AG08395 (cell line): ENCODE measurements at places on chromosomes 2 and 18.

GRCh38 chr2:46032161-46032813, 264.9 kb upstream of the EPAS1 start:
- DNase-seq: peak; percentile 61

DNA sequence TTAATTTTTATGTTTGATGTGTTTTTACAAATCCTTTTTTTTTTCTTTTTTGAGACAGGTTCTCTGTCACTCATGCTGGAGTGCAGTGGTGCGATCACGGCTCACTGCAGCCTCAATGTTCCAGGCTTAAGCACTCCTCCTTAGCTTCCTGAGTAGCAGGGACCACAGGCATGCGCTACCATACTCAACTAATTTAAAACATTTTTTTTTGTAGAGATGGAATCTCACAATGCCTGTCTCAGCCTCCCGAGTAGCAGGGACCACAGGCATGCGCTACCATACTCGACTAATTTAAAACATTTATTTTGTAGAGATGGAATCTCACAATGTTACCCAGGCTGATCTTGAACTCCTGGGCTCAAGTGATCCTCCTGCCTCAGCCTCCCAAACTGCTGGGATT, 3.2 kb downstream of the NOTO start:
- no peak for DNase-seq

- DNase-seq: no peak
Measured at GRCh38 chr2:240142256-240142775, 1.9 kb upstream of the OTOS start.

DNA sequence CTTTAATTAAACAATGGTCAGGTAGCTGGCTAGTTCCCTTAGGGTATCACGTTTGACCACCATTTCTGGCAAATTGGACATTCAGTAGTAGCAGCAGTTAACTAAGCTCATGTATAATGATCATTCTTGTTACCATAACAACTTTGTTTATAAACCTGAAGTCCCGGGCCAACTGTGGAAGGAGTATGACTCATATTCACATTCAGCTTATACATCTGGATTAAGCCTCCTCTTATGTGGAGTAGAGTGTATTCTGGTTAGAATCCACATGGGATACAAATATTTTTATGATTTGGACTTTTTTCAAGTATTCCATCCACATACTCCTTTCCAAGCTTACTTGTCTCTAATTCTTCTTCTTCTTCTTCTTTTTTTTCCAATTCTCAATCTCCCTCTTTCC, 70.3 kb upstream of the ZSWIM2 start:
- DNase-seq: peak; percentile 41

- DNase-seq: no peak
Measured at GRCh38 chr2:85156153-85156552, 23.0 kb downstream of the TCF7L1 start.

- no peak for DNase-seq
Measured at GRCh38 chr2:84281510-84281909, 177.6 kb downstream of the SUCLG1 start.

GRCh38 chr2:100125626-100126025, 16.8 kb downstream of the AFF3 start:
- no peak for DNase-seq

GRCh38 chr2:221726894-221727513, 154.9 kb upstream of the EPHA4 start:
- DNase-seq: no peak

- peak; percentile 51 for DNase-seq
Measured at GRCh38 chr2:238791354-238791753, 56.5 kb upstream of the TWIST2 start.

DNA sequence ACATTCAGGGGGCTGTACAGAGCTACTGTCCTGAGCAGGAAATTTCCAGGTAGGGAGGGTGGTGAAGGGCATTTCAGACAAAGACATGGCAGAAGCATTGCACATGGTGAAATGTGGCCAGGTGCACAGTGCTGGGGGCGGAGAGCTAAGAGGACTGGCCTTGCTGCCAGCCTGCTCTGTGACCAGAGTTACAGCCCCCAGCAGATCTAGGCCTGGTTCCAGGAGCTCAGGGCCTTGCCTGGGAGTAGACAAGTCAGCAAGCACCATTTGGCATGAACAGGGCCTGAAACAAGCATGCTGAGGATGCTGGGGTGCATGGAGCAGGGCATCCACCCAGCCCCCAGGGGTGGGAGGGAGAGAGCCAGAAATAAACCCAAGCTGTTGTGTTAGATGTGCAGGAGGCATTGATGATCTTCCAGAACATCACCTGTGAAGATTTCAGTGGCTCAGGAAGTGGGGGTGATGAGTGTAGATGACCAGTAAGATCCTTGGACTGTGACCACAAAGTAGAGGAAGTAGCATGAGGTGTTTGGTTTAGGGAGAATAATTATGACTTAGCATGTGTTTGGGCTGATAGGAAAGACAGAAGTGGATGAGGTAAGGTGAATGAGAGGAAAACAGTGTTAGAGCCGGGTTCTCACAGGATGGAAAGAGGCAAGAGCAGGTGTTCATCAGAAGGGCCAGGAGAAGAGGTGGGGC, 61.1 kb downstream of the COA5 start:
- no peak for DNase-seq

GRCh38 chr2:126668254-126668653, 12.3 kb downstream of the GYPC start:
- no peak for DNase-seq

DNA sequence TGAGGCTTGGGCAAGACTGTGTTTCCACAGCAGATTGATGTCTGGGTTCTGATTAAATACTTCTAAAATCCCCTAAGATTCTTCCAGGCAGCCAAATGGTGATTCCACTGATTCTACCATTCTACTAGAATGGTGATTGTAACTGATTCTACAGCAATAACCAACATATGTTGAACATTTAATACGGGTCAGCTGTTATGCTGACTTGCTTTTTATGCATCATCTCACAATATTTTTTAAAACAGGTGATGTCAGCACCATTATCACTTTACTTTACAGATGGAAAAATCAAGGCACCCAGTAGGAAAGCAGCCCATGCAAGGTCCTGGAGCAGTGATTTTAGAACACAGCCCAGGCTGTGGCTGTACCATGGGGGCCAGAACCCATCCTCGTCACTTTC, 37.5 kb downstream of the TIMM21 start:
- no peak for DNase-seq

GRCh38 chr2:183091954-183092345, 13.4 kb downstream of the DUSP19 start:
- no peak for DNase-seq
